ENCODE measurements at places on chromosomes 16 and 17.
A peak's percentile ranks its signal among the peaks of the same experiment; 100 is the strongest.

- no peak for DNase-seq
Measured at GRCh38 chr16:1090620-1091587, 5.1 kb downstream of the C1QTNF8 start.

GRCh38 chr17:62562656-62563055 lies 64.8 kb upstream of the MRC2 start:
- DNase-seq, result peak; percentile 13

DNA sequence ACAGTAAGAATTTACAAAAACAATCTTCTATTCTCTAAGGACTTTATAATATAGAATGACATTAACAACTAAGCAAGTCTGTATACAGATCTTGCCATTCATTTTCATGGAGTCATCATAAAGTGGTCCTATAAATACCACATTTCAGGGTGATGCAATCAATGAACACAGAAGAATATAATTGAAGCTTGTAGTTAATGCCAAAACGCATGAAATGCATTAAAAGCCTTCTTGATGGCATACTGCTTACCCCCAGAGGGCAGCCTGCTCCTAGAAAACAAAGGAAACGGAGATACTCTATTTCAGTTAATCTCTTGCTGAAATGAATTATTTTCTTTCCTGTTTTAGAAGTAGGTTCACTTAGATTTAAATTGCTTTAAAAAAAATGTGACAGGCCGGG lies 45.2 kb upstream of the STAC2 start:
- DNase-seq, result no peak

DNA sequence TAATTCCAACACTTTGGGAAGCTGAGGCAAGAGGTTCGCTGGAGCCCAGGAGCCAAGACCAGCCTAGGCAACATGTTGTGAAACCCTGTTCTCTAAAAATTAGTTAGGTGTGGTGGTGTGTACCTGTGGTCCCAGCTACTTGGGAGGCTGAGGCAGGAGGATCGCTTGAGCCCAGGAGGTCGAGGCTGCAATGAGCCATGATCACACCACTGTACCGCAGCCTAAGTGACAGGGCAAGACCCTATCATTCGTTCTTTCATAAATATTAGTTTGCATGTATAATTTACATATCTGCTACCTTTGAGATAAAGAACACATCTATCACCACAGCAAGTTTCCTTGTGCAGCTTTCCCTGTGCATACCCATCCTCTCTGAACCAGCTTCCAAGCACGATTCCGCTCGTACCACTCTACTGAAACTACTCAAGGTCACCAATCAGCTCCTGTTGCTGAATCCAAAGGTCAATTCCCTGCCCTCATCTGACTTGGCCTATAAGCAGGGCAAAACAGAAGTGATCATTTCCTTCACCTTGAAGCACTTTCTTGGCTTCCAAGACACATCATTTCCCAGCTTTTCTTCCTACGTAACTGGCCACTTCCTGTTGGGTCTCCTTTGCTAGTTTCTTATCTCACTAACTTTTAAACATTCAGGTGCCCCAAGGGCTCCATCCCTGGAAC lies 49.1 kb downstream of the GRB2 start:
- DNase-seq, result no peak

GRCh38 chr16:81647527-81647926 lies 131.6 kb upstream of the PLCG2 start:
- no peak for DNase-seq

DNA sequence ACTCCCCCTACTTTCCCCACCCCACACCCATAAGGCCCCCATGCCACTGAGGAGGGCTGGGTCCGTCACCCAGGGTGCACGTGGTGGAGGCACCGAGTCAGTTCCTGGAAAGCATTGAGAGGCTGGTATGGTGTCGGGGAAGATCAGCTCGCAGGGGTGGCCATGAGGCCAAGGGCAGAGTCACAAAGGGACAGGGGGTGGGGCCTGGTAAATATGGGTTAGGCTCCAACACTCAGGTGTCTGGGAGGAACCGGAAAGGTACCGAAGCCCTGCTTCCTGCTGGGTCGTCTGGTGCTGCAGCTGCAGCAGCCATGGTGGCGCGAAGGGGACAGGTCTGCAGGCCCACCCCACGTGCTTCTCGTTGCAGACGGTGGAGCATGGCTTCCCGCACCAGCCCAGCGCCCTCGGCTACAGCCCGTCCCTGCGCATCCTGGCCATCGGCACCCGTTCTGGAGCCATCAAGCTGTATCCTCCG lies 30.2 kb downstream of the LLGL2 start:
- DNase-seq, result peak; percentile 63

DNA sequence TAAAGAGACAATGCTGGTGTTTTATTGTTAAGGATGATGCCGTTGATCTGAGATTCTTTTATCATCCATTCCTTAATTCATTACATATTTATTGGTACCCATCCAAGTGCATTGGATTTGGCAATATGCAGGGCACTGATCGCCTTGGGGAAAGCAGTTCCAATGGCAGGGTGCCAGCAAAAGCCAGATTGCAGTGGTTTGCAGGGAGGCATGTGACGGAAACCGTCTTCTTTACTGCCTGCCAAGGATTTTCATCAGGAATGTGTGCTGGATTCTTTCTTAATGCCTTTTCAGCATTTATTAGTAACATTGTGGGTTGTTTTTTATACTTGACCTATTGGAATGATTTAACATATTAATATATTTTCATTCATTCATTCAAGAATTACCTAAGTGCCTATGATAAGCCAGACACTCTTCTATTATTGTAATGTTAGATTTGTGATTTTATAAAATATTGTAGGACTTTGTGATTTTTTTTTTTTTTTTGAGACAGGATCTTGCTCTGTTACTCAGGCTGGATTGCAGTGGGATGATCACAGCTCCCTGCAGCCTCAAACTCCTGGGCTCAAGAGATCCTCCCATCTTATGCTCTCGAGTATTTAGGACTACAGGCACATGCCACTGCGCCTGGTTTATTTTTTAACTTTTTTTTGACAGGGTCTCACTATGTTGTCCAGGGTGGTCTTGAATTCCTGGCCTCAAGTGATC lies 93.4 kb upstream of the TNRC6A start:
- peak; percentile 66 for DNase-seq

DNA sequence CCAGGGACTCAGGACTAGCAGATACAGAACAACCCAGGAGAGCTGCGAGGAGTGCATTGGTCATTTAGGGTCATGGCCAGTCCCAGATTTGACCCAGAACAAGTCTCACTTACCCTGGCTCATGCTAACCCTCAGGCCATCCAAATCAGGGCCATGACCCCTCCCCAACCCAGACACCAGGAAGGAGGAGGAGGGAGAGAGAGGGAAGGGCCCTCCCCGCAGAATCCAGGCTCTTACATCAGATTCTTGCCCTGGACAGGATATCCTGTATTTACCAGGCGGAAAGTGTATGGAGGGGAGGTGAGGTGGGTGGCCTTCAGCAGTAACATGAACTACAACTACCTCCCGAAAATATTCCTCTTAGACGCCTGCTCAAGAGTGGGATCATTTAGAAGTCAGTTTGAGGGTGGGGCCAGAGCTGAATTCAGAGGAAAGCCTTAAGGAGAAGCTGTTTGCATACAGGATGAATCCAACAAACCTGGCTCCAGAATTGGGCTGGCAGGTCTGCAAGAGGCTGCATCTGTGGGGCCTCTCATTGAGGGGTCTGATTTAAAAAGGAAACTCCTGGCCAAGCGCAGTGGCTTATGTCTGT lies 2.1 kb downstream of the VAT1 start:
- no peak for DNase-seq

DNA sequence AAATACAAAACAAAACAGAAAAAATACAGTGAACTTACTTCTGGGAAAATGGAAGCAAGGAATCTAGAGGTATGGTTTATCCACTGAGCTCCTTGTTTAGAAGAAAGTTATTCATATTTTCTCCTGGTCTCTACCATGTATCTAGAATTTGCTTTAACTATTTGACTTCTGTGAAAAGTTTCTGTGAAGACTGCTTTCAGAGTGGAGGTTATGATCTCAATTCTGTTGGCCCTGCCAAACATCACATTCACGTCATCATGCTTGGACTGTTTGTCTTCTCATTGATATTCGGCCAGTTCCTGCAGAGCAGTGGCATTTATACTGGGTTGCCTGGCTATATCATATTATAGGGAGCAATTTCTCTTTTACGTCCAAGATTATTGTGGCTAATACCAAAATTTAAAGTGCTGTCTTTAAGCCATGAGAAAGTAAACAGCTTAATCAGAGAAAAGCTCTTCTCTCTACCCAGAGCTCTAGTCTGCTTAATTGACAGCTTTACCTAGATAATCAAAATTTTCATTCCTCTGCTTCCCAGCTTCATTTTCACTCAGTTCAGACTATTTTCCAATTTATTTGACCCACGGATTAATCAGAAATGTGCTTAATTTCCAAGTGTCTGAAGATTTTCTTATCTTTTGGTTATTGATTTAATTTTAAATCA lies at the start of gene ABCA8:
ABCA8 (minus strand) TSS at position 212 of the 661 bp plus-strand sequence. CDS start 13,358 bp downstream, outside the sequence.
- DNase-seq, result no peak

DNA sequence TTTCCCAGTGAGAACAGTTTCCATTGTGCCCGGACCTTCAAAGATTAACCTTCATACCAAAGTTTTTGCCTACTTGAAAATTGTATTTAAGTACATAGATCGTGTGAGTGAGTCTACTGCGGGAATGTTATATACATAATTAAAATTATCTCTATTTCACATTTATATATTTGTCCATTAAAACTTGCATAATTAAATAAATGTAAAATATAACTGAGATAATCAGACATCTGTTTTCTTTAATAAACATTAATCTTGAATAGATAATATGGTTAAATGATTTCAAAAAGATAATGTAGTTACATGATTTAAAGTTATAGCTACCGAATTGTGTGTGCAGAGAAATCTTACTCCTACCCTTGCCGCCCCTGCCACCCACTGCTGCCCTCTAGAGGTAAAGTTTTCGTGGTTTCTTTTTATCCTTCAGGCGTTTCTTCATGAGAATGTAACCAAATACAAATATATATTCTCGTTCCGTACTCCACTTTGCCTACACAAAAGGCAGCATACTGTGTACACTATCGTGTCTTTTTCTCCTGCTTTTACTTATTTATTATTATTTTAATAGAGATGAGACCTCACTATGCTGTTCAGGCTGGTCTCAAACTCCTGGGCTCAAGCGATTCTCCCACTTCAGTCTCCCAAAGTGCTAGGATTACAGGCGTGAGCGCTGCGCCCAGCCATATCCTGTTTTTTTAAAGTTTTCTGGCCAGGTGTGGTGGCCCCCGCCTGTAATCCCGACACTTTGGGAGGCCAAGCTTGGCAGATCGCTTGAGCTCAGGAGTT lies 35.6 kb downstream of the RPA1 start:
- peak; percentile 48 for DNase-seq

- no peak for DNase-seq
Measured at GRCh38 chr17:6748617-6749016, 7.2 kb upstream of the XAF1 start.

- DNase-seq, result no peak
Measured at GRCh38 chr16:50502616-50503011, 45.6 kb upstream of the NKD1 start.

GRCh38 chr16:87735270-87736007 lies 30.3 kb downstream of the KLHDC4 start:
- no peak for DNase-seq

DNA sequence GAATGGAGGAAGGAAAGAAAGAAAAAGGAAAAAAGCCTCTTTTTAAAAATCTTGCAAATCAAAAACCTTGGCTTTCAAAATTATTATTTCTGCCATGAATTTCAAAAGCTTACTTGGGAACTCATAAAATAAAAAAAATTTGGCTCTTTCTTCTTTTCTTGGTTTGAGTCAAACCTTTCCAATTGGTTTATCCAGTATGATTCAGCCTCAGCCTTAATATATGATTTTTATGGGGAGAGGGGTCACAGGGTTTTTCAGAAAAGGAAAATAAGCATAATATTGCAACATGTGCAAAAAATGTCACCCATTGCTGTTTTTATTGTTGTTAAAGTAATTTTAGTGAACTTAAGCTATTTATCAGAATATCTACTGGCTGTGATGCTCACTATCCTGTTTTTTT lies 31.2 kb upstream of the HAPSTR1 start:
- DNase-seq, result no peak

DNA sequence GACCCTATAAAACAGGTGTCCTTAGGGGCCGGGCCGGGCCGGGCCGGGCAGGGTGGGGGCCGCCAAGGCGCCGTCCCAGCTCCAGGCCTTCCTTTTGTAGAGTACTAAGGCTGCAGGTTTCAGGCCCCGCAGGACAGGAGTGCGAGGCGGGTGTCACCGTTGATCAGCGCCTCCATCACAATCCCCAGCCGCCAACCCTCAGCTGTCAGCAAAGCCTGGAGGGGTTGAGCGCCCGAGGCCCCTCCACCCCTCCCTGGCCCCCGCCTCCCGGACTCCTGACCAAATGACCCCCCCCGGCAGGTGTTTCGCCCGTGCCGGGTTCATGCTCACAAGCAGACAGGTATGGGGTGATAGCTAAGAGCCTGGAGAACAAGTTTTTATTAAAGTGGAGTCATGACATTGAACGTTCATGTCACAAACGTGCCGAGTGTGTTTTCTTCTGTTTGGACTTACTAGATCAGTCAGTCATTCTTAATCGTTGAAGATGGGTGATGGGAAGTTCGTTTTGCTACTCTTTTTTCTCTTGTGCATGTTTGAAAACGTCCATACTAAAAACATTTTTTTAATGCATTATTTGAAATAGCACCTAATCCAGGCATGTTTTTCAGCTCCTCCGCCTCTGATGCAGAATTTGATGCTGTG lies 534 bp downstream of the ARL2BP start:
- DNase-seq, result peak; percentile 57

DNA sequence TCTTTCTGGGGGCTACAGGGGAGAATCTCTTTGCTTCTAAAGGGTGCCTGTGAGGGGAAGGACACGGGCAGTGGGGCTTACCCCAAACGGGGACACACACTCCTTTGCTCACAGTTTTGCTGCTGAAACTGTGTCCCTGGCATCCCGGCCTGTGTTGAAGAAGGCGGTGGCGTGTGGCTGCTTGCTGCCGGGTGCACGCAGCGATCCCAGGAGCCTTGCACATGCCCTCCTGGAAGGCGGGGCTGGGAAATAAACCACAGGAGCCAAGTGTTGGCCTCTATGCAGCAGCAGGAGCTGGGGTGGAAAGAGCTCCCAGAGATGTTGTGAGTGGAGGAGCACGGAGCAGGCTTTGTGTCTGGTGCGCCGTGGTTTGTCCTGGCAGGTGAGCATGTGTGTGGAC lies 131.0 kb upstream of the CIBAR2 start:
- DNase-seq, result no peak

DNA sequence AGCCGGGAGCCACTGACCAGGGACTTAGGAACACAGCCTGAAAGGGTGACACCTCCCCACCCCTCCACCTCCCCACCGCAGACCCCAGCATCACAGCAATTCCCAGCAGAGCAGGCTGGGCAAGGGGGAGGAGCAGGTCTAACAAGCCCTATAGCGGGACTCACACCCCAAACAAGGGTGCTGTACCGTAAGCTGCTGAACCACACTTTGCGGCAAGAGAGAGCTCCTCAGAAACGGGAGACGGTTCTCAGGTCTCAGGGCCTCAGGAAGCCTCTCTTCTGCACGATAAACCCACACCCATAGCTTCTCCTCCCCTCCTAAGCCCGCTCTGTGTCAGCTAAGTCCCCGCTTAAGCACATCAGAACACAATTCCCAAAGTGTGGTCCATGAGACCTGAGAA lies 11.7 kb upstream of the COTL1 start:
- no peak for DNase-seq

GRCh38 chr17:83068641-83069570 lies 10.5 kb upstream of the METRNL start:
- DNase-seq, result no peak

- DNase-seq, result no peak
Measured at GRCh38 chr17:60318326-60318725, 73.6 kb downstream of the USP32 start.

- DNase-seq, result no peak
Measured at GRCh38 chr16:24953306-24953705, 61.9 kb downstream of the ARHGAP17 start.

- DNase-seq, result peak; percentile 35
Measured at GRCh38 chr17:73091770-73092522, 542 bp downstream of the SLC39A11 start.

- DNase-seq, result no peak
Measured at GRCh38 chr17:64057701-64058263, 37.3 kb upstream of the ICAM2 start.
